Lung (tissue), 17 donors: ENCODE measurements at places on chromosomes 5 and 9.
A peak's percentile ranks its signal among the peaks of the same experiment; 100 is the strongest.

DNA sequence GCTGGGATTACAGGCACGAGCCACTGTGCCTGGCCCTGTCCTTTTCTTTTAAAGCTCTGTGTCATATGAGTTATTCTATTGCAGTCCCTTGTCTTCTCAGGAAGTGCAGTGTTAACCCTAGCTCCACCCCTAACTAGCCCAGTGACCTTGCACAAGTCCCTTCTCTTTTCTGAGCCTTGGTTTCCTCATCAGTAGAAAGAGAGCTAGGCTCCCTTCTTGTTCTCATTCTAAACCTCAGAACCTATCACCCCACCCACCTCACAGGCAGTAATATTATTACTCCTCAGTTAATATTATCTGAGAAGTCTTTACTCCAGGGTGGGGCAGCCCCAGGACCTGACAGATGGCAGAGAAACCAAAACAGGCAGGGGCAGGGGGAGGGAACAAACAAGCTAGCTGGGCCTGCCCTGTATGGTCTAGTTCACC is 7.2 kb downstream of the CYFIP2 start:
- DNase-seq, result no peak

- DNase-seq, result no peak
Measured at GRCh38 chr5:95572016-95572415, 17.1 kb downstream of the ARSK start.

GRCh38 chr5:139513852-139514485 is 31.4 kb upstream of the STING1 start:
- DNase-seq, result no peak

DNA sequence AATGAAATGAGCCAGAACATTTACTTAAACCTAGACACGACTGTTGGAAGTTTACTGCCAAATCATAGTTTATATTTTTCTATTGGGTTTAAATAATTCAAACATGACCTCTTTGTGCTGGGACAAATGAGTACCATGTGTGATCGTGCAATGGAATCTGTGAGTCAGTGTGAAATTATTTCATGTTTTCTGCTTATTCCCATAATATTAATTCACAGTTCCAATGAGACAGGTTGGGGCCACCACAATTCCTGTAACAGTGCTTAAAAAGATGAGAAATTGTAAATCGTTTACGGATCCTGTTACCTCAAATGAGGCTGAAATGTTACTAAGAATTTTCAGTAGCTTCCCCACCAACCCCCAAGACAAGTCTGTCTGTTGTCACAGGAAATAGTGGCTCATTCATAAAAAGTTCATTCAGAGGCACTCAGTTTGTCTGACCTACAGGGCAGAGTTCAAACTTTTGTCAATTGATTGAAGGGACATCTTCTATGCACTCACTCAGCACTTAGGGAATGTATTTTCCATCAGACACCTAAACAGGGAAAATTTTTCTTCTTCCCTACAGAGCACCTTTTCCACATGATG is 563.9 kb upstream of the ADAMTS16 start:
- DNase-seq, result no peak

DNA sequence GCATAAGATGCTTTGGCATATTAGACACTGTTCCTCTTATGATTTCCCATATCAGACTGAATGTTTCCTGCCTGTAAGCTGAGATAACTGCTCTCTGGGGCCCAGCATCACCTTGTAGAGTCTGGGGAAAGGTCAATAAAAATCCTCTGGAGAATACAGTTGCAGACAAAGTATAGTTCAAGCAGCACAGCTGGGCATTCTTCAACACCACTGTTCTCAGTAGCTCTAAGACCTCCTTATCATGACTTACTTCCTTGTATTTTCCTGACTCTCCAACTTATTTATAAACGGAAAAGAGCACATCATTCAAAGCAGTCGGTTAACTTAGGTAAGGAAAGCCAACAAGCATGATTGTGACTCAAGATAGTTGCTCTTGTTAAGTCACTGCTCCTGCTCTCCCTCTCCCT is 208.7 kb upstream of the RASEF start:
- DNase-seq, result no peak

GRCh38 chr5:59842999-59843398 is 50.5 kb downstream of the PDE4D start:
- DNase-seq, result no peak

DNA sequence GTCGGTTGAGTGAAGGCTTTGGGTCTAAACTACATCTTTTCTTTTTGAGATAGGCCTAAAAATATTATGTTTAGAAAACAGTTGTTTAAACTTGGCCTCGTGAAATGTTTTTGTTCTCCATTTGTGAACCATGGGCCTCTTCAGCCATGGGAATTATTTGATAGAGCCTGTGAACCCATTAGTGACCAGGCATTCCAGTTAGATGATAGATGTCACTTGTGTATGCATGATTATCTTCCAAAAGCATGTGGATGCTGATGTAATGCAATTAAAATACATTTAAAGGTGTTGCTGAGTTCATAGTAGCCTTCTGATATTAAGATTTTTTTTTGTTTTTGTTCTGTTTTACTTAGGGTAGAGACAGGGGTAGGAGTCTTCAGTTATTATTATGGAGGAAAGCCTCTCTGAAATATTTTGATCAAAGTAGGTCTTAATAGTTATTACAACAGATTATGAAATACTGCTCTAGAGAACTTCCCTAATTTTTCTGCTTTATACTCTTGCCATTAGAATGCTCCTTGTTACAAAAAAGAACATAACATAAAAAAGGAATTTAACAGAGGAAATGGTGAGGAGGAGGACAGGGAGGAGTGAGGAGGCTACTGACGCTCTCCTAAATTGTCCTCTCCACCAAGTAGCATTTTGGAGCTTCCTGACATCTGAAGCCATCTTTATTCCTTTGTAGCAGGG is 32.9 kb downstream of the CPEB4 start:
- DNase-seq, result no peak

DNA sequence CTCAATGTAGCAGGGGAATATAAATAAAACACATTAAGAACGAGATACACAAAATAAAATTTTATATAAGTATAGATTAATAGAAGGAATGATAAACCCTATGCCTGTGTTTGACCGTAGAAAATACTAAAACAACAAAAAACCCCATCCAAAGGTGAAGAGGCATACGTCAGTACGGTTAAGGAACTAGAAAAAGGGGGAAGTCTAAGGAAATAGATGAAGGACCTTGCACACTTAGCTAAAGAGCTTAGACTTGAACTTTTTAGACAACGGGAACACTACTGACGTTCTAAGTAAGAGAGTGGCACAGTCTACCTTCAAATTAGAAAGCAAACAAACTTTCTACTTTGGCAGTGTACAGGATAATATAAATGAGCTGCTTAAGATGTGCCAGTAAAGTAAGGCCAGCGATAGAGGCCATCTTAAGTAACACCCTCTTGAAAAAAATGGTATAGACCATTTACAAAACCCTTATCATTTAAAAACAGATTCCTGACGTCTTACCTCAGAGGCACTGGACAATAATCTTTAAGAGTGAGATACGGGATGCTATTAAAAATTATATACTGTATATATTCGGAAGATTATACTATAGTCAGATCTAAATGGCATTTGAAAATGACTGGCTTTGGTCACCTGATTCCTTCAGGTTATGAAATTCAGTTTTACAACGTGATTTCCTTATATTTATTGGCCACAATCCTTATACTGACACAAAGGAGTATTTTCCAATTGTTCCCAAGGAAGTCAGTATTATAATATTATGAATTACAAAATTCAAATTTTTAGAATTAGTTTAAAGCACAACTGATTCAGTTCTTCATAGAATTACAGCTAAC is 8.5 kb downstream of the PANK3 start:
- DNase-seq, result no peak

DNA sequence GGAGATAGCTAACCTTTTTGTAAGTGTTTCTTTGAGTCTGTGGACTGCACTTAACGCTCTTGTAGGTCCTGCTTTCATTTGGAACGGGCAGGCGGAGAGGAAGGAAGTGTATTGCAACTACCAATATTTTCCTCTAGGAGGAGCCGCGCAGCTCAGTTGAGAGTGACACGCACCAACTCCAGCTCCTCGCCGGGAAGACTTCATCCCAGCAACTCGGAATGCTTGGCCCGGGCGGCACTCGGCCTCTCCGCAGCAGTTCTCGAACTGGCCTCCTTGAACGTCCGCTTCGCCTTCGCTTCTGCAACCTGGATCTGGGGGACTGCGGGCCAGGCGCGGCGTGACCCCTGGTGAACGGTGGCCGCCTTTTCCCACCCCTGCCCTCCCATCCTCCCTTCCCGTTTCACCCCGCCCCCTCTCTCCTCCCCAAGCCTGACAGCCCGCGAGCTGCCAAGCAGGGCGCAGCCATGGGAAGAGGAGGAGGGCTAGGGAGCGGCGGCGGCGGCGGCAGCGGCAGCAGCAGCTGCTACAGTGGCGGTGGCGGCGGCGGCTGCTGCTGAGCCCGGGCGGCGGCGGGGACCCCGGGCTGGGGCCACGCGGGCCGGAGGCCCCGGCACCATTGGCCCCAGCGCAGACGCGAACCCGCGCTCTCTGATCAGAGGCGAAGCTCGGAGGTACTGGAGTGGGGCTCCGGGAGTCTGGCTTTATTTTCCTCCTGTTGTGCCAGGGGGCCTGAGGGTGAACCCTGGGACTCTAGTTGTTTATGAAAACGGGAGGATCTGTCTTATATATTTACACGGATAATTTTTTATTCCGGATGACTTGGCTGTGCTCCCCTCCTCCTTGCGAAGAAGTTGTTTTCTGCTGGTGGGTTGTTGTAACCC is at the start of gene GHR:
GHR (plus strand) TSS at position 155 of the 881 bp plus-strand sequence. CDS start 142,436 bp downstream, outside the sequence.
- DNase-seq, result peak; percentile 91

DNA sequence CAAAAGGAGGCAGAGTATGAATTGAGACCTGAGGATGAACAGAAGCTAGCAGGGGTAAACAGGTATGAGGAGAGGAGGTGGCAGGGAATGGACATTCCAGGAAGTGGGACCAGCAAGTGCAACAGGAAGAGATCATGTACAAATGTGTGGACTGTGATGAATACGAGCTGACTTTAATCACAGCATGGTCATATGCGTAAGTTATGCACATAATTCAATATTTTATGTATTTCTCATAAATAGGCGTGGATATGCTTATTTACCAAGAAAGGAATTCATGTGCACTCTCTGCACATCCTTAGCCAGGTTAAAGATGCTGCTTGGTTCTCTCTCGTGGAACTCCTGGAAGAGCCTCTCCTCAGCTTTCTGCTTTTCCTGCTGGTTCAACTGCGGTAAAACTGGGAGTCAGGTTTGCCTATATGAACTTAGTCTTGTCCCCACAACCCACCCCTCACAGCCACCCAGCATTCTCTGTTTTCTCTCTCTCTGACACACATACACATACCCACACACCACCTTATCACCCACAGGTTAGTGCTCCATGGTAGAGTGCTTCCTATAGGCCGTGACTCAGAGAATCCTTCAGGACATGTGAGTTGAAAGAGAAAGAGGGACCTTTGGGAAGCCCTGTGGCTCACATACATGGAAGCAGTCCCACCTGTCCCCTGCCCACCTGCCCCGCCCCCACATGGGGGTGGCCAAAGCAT is 35.7 kb downstream of the TRPC7 start:
- no peak for DNase-seq

DNA sequence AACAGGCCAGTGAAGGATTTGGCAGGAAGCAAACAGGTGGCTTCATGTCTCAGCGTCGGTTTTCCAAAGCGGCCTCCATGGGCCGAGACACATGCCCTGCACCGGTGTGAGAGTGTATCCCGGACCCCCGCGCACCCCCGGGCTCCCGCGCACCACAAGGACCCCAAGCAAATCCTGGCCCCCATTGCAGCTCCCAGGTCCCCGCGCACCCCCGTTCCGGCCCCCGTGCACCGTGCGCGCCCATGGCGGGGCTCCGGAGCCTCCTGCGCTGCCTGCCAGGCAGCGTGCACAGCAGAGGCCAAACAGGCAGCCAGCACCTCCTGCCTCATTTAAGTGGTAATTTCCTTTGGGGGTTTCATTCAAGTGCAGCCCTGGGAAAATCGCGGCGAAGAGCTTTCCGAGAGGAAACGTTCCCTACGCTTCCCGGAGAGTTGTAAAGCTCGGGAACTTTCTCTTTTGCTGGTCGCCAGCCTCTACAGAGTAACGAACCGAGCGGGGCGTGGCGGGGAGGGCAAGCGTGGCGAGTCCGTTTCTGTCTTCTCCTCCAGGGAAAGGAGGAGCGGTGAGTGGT is 145.5 kb upstream of the SLC24A2 start:
- DNase-seq, result peak; percentile 73
